ENCODE measurements at places on chromosomes 5 and 9. TPM values are rescaled to one million over a fixed set of nuclear protein-coding genes. Genes with fewer than 3 reads are reported as not detected.

DNA sequence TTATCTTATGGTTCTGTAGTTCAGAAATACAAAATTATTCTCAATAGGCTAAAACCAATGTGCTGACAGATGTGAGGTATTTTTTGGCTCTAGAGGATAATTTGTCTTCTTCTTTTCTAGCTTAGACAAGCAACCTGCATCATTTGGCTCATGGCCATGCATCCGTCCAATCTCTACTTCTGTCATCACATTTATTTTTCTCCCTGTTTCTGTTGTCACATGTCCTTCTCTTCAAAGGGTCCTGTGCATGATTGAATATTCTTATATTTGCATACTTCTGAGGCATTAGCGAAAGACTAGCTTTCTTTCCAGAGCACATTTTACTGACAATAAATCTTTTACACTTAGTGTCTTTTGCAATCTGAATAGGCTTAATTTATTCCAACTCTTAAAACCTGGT lies 564.7 kb downstream of the CDH10 start:
- DNase-seq: no peak

DNA sequence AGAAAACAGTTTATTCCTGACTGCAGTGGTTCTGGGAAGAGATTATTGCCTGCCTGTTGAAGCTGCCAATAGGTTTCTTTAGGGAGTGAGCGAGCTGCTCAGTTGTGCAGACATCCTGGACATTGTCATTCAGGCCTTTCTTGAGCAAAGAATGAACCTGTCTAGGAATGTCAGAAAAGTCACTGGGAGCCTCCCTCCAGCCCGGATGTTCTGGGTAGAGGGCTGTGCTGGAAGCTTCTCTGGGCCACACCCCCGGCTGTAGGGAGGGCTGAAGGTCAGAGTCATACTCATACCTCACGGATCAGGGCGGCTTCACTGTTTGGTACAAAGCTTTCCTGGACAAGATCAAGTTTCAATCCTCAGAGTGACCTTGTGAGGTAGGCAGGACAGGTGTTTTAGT lies 33.4 kb upstream of the TBC1D2 start:
- DNase-seq: no peak

DNA sequence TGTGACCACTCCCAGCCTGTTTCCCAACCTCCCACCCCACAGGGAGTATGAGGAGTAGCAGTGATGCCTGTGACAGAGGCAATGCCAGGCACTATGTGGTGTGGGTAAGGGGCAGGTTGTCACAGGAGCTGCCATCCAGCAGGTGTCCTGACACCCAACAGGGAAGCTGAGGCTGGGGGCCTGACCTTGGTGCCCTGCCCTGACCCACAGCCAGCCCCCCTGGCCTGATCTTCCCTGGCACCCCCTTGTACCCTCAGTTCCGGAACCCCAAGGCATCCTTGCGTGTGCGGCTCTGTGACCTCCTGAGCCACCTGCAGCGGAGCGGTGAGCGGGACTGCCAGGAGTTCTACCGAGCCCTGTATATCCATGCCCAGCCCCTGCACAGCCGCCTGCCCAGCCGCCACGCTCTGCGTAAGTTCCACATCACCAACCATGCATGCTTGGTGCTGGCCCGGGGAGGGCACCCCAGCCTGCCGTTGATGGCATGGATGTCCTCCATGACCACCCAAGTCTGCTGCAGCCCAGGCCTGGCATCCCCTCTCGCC lies 14.4 kb downstream of the CARD19 start:
- DNase-seq: no peak

The PCDHB7 gene
- polyA plus RNA-seq: 0.01 TPM

The FOXD4 gene
- 0.10 TPM for polyA plus RNA-seq
